ENCODE measurements at places on chromosomes 12 and 14.

- no peak for DNase-seq
Observed at GRCh38 chr12:58346032-58346632, 404.8 kb downstream of the ATP23 start.

DNA sequence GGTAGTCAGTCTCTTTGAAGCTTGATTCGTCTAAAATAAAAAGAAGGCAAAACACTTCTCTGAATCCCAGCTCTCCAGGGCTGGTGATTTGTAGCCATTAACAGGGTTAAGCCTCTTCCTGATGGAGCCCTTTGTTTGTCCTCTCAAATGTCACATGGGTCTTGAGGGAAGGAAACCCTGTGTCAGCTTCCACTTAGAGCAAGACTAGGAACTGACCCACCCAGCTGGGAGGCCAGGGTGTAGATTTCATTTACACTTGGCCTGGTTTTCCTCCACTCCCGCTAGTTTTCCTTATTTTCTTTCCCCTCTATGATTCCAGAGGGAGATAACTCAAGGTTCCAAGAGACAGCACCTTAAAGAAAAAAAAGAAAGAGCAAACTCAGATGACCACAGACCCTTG, 230.5 kb upstream of the EGLN3 start:
- no peak for DNase-seq

DNA sequence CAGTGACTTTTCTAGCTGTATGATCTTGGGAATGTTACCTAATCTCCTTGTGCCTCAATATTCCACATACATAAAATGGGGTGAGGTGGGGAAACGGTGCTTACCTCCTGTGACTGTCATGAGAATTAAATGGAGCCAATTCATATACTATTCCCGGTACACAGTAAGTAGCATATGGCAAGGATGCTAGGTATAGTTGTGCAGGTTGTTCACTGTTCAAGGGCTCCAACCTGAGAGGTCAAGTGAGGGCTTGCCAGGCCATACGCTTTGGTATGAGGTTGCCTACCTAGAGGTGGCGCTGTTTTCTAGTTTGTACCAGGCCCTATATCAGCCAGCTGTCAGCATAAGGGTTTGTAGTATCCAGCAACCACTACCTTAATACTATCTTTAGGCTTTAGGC, 3.6 kb upstream of the BATF start:
- DNase-seq: no peak

DNA sequence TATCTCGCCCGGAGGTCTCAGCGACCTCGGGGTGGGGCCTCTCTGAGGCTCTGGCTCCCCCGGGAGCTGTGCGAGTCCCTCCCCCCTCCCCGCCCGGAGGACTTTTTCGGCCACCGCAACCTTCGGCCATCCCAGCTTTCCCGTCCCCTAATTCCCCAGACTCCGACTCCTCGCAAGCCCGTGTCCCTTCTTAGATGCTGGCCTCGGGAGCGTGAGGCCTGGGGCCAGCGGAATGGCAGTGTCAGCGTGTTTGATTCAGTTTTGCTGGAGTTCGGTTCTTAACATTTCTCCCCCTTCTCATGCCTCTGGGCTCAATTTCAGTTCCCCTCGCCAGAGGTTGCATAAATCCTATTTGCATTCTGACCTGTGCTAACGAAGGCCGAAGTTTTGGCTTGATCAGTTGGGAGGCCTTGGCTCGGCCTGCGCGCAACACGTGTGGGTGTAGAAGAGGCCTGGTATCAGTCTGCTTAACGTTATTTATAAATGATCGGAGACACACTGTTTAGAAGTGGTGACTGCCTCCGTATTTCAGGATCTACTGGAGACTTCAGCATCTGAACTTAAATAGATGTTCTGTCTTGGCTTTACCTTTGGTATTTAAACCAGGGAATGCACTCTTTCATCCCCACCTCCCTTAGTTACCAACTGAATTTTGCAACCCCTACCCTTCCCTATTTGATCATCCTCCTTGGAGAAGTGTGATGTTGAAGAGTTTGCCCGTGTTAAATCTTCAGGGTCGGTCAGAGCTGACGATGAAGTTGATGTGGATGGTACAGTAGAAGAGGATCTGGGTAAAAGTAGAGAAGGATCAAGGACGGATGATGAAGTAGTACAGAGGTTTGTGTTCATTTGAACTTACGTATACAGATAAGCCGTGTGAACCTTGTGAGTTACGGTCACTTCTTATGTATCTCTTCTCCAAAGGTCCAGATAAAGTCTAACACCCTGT, 851 bp downstream of the HSP90B1 start:
- peak; percentile 40 for DNase-seq

- DNase-seq: no peak
Observed at GRCh38 chr14:50520947-50521815, 11.2 kb downstream of the MAP4K5 start.

DNA sequence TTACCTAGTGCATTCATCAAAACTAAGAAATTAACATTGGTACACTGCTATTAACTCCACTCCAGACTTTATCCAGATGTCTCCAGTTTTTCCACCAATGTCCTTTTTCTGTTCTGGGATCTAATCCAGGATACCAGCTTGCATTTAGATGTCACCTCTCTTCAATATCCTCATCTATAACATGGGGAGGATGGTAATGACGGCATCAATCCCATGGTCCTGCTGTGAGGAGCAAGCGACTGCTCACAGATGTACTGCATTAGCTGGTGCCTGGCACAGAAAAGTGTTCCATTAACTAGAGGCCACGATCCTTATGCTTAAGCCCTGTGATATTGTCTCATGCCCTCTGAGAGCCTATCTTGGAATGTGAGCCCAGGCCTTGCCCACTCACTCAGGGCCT, 53.8 kb downstream of the CALM1 start:
- no peak for DNase-seq

DNA sequence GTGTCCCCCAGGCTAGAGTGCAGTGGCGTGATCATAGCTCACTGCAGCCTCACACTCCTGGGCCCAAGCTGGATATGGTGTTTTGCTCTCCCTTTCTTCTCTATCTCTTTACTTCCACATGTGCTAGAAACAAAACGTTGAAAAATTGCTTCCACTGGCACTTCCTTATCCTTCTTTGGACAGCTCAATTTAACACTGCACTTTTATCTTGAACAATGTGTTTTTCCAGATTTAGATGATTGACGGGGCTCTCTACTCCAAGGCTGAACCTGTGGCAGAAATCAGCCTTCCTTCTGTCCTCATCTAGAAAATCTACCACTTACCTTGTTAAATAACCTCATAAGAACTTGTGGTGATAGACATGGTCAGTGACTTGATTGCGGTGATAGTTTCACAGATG, 165.1 kb downstream of the DAD1 start:
- DNase-seq: no peak

DNA sequence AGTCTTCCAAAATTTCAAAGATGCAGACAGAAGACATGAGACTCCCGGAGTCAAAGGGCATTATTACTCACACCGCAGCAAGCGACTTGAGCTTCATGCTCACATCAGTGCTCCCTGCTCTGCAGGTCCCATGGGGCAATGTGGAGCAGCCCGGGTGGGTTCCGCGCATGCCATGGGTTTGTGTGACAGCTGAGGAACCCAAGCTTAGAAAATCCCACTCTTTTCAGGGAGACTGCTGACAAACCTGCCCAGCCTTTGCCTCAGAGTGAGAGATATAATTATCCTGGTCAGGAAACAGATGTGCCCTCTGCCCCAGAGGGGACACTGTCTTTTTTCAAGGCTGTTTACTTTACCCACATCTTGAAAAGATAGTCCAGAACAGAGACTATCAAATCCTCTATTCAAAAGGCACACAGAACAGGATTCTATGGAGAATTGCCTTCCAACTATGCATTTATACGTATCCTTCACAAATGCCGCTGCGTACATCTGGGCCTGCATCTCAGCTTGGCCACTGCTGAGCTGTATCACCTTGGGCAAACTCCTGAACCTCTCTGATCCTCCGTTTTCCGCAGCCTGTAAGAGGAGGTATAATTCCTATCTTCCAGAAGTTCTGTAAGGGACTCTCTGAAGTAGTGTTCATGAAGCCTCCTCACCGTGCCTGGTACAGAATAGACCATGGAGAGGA, 16.0 kb downstream of the C14orf132 start:
- DNase-seq: no peak

- no peak for DNase-seq
Observed at GRCh38 chr14:98952593-98953350, 319.2 kb downstream of the BCL11B start.

- DNase-seq: no peak
Observed at GRCh38 chr14:51950007-51950406, 39.3 kb upstream of the RTRAF start.

- DNase-seq: no peak
Observed at GRCh38 chr12:19201661-19202060, 72.1 kb downstream of the PLEKHA5 start.

- no peak for DNase-seq
Observed at GRCh38 chr12:120855823-120856588, 48.2 kb downstream of the SPPL3 start.

- DNase-seq: no peak
Observed at GRCh38 chr14:29545714-29546113, 381.9 kb downstream of the PRKD1 start.

DNA sequence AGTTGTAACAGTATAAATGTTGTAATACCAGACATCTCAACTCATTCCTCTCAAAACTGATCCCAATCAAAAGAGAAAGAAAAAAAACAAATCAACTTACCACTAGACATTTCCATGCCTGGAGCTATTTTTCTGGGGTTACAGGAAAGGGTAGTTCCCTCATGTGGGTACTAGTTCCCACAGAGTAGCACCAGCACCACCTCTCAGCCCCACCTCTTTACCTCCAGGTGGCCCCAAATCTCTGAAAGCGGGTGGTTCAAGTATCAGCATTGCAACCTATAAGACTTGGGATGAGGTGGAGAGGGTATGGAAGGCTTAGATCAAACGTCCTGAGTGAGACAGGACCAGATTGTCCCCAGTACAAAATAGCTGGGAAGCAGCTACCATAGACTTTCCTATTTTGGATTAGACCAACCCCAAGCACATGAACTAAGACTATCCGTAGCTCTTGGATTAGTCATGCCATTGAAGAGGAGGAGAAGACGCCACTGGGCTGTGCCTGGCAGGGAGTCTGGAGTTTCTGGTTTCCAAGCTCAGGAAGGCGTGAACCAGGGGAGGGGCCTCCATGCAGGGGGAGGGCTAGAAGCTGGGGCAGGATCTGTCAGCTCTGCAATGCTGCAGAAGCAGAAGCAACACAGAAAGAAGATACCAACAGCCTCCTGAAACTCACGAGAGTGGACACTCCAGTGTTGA, at the start of gene SLC39A2:
Gene SLC39A2 (plus strand): TSS at position 620 of the 693 bp plus-strand sequence. CDS start 154 bp downstream, outside the sequence.
- DNase-seq: no peak

GRCh38 chr12:67926063-67926462, 63.2 kb upstream of the IFNG-AS1 start:
- DNase-seq: no peak

DNA sequence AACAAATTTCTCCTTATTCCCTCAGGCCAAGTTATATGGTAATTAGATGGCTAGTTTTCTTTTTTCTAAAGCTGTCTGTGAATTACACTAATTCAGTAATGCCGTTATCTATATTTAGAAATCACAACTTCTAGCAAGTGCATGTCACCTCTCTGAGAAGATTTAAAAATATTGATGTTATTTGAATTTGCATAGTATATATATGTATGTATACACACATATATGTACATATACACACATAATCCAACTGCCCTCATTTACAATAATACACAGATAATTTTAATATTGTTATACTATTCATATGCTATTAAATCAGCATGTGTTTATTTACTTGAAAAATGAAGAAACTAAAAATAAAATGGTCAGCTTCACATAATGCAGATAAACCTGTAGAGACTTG, 563.9 kb downstream of the SLC16A7 start:
- DNase-seq: no peak

DNA sequence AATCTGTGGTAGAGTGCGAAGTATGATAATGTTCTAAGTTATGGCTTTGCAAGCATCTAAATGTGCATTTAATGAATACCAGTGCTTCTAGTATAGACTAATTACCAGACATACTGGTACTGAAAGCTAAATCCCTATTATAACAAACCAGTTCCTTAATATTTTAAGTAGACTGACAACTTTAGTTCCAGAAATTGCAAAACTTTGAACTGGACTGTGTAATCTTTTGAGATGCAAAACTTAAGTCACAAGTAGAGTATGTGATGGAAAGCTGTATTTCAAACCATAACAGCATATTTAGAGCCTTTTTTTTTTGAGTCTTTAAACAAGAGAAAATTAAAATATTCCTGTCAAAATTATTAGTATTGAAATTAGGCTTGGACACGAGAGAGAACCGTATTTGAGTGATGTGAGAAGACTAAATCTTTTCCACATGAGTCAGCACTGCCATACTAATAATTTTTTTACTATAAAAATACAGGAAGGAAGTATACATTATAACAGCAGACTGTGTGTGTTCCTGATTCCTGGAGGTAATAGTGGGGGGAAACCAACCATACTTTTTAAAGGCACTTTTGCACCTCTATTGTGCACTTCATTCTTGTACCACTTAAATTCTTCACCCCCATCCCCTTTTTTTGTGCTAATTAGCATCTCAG, 45.5 kb downstream of the PPM1A start:
- DNase-seq: no peak

DNA sequence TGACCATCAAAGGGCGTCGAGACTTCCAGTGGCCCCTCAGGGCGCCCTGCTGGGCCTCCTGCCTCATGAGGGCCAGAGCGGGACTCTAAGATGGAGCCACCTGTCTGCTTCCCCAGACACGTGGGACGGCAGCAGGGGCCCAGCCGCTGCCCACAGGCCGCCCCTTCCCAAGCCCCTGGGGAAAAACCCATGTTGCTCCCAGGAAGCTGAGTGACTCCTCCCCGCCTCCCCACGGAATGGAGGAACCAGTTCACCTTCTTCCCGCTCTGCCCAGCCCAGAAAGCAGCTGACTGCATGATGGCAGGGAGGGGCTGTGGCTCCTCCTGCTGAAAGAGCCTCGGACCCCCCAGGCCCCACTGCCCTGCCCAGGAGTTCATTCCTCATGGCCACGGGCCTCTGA, 14.9 kb downstream of the RAB35 start:
- DNase-seq: no peak

DNA sequence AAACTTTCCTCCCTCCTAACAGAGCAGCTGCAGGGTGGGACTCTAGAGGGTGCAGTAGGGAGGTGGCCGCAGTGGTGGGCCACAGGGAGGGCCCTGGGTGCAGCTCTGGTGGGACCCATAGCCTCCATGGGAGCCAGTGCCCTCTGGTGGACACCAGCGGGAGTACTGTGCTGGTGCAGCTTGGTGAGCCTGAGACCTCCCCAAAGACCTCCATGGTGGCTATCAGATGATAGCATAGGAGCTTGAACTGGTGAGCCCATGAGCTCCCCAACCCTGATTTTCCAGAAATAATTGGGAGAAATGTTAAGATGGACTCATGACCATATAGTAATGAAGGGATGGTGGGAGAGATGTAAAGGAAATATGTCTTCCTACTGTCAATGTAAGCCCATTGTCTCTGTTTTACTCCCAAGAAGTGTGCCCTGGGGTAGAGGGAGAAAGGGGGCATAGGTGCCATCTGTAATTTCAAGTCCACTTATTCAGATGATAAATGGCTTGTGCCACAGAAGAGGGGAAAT, 98.7 kb downstream of the GAS2L3 start:
- DNase-seq: no peak

GRCh38 chr14:65676361-65677014, 264.0 kb downstream of the FUT8 start:
- DNase-seq: no peak

- no peak for DNase-seq
Observed at GRCh38 chr14:77856941-77857340, 57.0 kb downstream of the ADCK1 start.
